ENCODE measurements at places on chromosomes 5 and 9.

DNA sequence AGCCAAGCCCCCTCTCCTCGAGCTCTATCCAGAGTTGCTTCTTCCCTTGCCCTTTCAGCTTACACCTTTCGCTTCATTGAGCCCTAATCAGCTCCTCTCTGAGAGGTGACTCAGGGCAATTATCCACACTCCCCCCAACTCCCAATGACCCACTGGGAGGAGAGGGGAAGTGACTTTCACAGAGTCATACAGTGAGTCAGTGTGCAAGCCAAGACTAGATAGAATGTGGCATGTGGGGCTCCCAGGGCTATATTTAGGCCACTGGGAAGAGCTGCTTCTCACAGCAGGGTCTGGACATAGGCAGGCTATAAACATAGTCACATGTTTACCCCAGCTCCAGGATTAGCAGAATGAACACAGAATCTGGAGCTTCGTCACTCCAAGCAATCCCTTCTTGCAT, 57.4 kb downstream of the NRG2 start:
- DNase-seq: no peak

GRCh38 chr9:136111190-136111589, 7.5 kb downstream of the TMEM250 start:
- no peak for DNase-seq

DNA sequence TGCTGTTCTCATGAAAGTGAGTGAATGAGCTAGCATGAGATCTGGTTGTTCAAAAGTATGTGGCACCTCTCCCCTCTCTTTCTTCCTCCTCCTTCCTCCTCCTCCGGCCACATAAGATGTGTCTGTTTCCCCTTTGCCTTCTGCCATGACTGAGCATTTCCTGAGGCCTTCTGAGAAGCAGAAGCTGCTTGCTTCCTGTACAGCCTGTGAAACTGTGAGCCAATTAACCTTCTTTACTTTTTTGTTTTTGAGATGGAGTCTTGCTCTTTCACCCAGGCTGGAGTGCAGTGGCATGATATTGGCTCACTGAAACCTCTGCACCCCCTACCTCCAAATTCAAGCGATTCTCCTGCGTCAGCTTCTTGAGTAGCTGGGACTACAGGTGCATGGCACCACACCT, 6.1 kb downstream of the S100Z start:
- DNase-seq: peak; percentile 15

DNA sequence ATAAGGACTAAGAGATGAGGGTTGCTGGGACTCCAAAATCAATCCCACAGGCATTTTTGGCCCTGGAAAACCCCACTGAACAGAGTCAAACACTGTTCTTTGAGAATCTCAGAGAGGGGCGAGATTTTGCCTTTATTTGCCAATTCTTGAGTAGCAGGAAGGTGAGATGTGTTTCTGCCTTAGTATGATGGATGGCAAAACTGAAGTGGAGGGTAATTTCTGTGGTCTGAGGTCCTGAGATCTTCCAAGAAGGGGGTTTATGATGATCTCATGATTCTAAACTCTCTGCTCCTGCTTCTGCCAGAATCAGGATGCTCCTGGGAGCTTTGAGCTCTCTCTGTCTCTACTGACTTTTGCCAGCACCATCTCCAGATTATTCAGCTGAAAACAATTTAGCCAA, 174.8 kb upstream of the CLINT1 start:
- DNase-seq: no peak

GRCh38 chr9:72022841-72023240, 37.6 kb downstream of the C9orf57 start:
- DNase-seq: no peak

DNA sequence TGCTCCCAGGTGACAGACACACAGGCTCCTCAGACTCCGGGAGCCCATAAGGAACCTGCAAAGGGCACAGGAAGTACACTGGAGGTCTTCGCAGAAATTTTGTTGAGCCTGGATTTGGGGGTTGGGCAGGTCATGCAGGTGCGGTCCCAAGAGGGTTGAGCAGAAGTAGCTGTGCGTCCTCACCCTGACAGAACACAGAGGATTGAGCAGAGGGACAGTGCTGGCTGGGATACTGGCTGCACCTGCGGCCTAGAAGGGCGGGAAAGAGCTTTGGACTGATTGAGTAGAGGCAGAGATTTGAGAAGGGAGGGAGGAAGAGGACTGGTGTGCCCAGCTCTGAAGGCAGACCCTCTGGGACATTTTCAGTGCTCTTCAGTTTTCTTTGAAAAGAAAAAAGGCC, 65.4 kb downstream of the PTPDC1 start:
- no peak for DNase-seq

DNA sequence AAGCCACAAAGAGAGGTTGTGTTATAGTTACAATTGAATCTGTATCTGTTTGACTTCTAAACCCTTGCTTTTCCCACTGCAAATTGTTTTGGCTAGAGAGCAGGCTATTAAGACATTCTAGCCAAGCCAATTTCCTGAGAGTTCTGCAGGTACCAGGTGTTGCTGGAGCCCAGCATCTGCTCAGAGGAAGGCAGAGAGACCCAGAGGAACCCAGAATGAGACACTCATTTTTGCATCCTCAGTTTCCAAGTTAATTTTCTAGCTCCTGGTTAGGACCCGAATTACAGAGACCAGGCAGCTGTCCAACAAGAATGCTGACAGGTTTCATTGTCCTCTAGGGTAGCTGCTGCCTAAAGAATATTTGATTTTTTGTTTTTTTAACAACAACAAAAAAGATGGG, 266.2 kb downstream of the TRIM32 start:
- DNase-seq: no peak

GRCh38 chr9:79357194-79357593, 214.6 kb upstream of the TLE4 start:
- no peak for DNase-seq

DNA sequence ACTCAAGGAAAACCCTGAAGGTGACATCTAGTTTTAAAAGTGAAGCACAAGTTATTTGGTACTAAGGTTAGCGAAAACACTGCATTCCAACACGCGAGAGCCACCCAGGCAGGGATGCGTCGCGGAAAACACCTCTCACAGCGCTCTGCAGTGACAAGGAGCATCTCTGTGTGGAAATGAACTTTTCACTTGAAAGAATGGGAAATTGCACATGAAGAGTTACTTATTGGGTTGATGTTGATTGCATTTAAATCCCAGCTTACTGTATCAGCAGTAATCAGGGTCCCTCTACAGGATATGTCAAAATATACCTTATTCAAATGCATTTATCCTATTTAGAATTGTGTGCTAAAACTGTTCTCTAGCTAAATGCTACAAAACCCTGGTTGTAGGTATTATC, 144.4 kb downstream of the BNC2 start:
- DNase-seq: no peak

DNA sequence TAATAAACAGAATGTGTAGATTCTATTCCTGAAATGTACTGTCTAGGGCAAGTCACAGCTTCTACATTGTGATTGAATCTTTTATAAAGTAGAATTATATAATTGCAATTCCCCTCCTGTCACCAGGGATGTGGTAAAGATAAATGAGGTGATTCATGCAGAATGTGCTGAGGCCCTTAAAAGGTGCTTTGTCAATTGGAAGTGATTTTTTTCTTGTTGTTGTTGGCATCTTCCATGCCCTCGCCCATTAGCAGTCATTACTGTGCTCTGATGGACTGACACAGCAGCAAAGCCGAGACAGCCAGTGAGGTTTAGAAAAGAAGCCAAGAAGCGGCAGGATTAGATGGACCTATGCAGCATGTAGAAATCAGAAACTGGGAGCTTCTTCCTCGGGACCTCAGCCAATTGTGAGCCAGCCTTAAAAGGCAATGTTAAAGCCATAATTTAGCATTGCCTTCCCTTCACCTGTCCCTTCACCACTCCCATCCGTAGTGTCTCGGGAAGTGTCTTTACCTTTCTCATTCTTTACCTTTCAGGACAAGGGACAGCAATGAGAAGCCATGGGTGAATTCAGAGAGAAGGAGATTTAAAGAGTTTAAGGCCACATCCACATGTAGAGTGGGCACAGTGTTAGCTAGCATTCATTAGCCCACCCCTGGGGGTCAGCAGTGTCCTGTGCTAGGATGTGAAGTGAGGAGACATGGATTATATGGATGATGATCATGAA, 257.8 kb downstream of the PLK2 start:
- no peak for DNase-seq

DNA sequence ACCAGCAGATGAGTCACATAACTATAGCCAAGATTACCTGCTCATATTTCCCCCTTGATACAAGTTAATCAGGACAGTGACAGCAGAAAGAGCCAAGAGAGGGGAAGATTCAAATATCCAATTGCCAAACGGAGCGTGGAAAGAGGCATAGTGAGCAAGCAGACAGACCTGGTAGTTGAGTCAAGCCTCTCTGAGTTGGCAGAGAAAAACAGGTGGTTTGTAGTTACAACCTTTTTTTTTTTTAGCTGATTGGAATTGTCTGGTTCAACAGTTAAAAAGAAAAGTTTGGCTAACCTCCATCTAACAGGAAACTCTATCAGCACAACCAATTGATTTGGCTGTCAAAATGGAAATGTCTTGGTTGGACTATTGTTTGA, 272.1 kb downstream of the TLE1 start:
- DNase-seq: no peak

DNA sequence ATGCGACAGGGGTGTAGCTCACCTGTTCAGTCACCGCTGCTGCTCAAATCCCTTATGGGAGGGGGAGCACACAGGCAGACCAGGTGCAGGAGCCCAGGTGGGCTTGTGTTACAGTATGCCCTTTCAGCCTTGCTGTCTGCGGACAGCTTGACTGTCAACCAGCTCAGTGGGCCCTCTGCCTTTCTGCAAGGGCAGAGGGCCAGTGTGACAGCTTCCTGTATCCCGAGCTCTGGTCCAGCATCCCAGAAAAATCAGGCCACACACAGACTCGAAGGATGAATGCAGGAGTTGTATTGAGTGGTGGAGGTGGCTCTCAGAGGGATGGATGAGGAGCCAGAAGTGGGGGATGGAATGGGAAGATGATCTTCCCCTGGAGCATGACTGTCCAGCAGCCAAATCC, 172.2 kb downstream of the C5orf15 start:
- no peak for DNase-seq

GRCh38 chr9:83599071-83599470, 23.9 kb upstream of the IDNK start:
- no peak for DNase-seq

DNA sequence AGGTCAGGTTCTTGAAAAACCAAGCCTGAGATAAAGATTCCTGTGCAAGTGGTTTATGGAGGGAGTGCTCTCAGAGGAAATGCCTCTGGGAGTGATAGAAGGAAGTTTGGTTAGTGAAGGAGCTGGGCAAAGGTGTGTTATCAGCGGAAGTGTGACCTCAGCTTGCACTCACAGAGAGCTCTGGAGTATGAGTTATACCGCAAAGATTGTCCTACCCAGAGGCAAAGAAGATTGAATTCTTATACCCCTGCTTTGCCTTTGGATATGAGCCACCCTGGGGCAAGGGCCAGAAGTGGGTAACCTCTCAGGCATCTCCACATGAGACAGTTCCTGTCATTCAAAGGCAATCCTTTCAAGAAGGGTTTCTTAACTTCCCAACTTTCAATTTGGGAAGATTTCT, 145.6 kb downstream of the MUSK start:
- DNase-seq: no peak

GRCh38 chr9:36039696-36040095, 3.0 kb downstream of the RECK start:
- no peak for DNase-seq

DNA sequence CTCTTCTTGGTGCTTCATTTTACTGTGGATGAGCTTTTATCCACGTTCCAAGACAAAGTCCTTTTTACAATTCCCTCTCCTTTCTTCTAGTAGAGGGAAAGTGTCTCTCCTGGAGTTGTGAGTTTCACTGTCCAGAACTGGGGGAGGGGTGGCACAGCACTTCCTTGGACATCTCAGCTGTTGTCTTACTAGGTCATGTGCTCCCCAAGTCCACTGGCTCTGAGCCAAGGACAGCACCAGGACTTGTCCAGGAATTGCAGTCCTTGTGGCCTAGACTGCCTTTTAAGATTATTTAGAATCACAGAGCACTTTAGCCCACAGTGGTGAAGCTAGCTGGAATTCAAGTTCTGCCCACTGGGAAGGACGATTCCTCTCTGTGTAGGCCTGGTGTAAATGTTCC, 700.2 kb upstream of the PTPRD start:
- DNase-seq: no peak

- DNase-seq: no peak
Observed at GRCh38 chr9:76651119-76651705, 113.0 kb upstream of the PCA3 start.

- DNase-seq: no peak
Observed at GRCh38 chr5:39076757-39077728, 2.8 kb upstream of the RICTOR start.

GRCh38 chr5:26805076-26805475, 233.3 kb downstream of the CDH9 start:
- no peak for DNase-seq

DNA sequence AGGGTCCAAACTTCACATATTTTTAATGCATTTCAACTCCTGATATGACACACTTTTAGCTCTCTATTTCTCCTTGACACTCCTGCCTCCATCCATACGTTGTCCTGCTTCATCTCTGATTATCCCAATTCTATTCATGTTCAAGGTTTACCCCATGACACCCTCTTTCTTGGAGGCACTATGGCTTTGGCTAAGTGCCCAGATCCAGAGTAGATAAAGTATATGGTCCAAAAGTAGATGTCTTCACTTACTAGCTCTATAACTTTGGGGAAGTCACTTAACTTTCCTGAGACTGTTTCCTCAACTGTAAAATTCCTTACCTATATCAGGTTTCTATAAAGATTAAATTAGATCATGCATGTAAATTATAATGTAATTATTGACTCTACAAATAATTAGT, 36.1 kb downstream of the SLC22A5 start:
- DNase-seq: no peak

GRCh38 chr9:98083566-98084183, 27.1 kb downstream of the NANS start:
- DNase-seq: no peak

DNA sequence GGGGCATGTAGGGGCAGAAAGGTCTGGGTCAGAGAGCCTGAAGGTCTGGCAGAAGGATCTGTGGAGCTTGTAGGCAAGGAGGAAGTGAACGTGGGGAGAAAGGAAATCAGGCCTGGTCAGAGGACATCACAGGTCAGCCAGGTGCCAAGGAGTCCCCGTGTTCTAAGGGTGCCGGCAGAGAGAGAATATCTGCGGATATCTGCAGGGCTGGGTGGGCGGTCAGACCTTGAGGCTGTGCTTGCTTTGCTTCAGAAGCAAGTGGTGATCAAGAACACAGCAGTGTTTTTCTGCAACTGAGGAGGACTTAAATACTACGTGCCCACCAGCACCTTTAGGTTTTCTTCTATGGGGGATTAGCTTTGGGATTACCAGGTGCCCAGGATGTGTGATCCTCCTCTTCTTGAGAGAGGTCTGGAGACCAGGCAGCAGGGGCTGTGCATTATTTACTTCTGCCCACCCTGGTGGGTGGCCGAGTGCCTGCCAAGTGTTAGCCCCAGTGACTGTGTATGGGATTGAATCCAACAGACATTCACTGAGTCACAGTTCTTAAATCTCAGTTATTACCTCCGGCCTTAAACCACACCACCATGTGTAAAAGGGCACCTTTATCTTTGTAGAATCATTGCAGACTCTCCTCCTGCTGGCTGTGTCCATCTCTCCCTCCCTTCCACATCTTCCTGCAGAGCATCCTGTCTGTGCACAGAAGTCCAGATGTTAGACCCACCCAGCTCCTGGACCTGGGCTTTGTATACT, 12.5 kb upstream of the SHB start:
- no peak for DNase-seq

All from C1 segment of cervical spinal cord (tissue), 14 donors.